ENCODE measurements at places on chromosomes 7 and 10.

- peak; percentile 36 for DNase-seq
Observed at GRCh38 chr7:107725138-107725740, 18.7 kb upstream of the CBLL1 start.

- no peak for DNase-seq
Observed at GRCh38 chr7:30681331-30681797, 892 bp downstream of the CRHR2 start.

DNA sequence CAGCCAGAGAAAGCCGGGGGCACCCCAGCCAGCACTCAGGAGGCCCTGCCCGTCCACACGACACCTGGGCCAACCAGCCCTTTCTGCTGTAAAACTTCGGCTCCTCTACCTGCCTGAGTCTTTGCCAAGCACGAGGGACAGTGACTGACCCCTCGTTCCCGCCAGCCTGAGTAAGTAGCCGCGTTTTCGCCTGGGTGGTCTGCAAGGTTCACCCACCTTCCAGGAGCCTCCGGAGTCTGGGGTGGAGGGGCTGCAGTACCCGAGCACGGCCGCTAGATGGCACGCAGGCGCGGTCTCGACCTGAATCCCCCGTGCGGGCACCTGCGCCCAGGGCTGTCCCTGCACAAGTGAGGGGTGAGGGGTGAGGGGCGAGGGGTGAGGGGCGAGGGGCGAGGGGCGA is 192.7 kb downstream of the PTPRN2 start:
- no peak for DNase-seq

GRCh38 chr7:46881507-46882127 is 700.3 kb downstream of the TNS3 start:
- DNase-seq: no peak

GRCh38 chr7:19284596-19285300 is 139.5 kb upstream of the FERD3L start:
- no peak for DNase-seq

- DNase-seq: no peak
Observed at GRCh38 chr10:109992485-109992884, 15.3 kb upstream of the ADD3 start.

DNA sequence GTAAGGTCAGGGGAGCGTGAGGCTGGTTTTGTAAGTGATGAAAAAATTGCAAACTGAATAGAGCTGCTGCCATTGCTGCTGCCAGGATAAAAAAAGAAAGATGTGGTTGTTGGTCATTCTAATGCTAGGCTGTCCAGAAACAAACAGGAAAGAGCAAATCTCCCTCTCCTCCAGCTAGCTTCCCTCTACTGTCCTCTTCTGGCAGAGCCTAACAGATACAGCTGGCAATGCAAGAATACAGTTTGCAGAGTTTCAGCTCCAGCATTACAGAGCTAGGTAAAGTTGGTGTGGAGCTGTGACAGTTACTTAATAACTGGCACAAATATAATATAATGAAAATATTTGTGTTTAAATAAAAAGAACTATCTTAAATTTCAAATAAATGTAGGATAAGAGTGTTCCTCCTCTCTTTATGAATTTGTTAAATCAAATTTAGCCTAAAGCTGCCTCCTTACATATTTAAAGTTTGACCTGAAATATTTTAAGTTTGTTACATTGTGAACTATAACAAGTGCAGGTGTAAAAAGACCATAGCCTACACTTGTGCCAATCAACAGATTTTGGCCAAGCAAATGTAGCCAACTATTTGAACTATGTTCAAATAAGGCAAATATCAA is 407.7 kb downstream of the SH2D4B start:
- no peak for DNase-seq

DNA sequence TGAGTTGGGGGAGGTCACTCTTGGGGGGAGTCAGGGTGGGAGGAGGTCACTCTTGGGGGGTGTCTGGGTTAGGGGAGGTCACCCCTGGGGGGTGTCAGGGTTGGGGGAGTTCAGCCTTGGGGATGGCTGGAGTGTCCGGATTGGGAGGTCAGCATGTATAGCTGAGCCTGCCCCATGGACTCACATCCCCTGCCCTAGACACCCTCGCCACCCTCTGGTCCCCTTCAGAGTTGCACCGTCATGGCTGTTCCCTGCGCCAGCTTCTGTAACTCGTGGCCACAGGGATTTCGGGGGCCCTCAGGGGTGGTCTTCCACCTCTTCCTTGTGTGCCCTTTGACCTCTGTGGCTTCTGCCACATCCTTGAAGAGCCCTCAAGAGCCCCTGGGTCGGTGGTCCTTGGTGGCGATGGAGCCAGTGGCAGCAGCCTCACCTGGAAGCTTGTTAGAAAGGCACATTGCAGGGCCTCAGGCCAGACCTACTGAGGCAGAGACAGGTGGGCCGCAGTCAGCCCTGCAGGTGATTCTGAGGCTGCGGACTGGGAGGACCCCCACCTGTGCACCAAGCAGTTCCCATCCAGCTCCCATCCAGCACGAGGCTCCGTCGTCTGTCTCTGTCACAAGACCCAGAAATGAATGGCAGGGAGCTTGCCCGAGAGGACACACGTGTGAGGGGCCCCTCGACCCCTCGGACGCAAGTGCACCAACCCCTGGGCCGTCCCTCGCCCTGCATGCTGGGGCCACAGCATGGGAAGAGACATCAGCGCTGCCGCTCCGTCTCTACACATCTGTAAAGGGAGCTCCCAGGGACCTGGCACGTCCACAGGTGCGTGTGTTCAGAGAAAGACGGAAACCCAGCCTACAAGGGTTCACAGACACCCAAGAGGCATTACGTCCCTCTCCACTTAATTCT is 44.7 kb upstream of the SUN1 start:
- DNase-seq: no peak

DNA sequence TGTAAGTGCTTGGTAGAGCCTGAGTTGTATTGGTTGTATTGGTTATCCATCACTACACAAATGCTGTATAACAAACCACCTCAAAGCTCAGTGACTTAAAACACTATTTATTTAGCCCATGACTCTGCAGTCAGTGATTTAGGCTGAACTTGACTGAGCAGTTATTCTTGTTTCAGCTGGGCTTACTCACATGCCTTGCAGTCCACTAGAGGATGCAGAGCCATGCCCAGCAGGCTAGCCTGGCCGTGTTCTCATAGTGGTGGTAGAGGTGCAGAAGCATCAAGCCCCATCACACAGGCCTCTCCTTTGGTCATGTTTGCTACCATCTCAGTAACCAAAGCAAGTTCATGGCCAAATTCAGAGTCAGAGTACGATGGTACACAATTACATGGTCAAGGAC is 43.9 kb downstream of the LUC7L2 start:
- DNase-seq: no peak

GRCh38 chr7:93747019-93747418 is 143.5 kb downstream of the TFPI2 start:
- no peak for DNase-seq

- DNase-seq: no peak
Observed at GRCh38 chr10:60573336-60573735, 183.7 kb upstream of the ANK3 start.

- no peak for DNase-seq
Observed at GRCh38 chr7:135853499-135853898, 104.9 kb upstream of the FAM180A start.

DNA sequence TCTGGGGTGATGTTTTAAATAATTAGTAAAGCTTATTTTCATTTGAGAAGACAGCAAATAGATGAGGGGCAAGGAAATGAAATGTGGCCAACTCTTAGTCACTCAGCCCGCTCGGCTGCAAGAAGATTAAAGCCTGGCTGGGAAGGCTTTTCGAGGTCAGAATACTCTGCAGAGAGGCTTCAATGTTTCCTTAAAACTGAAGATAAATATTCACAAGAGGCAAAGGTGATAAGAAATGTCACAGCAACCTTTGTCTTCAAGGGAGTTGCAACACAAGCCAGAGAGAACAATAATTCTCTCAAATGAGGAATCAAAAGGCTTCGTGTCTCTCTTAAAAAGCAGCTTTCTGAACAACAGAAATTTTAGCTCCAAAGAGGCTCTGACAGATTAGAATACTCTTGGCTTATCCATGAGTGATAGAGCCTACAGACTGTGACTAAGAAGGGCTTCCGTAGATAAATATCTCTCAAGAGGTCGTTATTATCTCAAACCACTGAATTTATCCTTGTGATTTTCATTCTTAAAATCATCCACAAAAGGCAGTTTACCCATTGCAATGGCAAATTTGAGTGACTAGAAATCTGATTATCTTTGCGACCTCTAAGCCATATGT is 92.5 kb downstream of the KLF6 start:
- DNase-seq: no peak

- no peak for DNase-seq
Observed at GRCh38 chr10:60186315-60187071, 203.2 kb downstream of the ANK3 start.

- no peak for DNase-seq
Observed at GRCh38 chr10:78830976-78831375, 237.8 kb upstream of the ZMIZ1 start.

DNA sequence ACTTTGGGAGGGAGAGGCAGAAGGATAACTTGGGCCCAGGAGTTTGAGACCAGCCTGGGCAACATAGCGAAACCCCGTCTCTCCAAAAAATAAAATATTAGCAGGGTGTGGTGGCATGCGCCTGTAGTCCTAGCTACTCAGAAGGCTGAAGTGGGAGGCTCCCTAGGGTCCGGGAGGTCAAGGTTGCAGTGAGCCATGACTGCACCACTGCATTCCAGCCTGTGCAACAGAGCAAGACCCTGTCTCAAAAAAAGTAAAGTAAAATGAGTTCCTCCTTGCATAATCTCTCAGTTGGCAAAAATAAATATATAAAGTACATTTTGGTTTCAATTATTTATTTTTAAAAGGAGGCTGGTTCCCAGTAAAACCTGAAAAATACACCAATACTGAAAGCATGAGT is 11.8 kb downstream of the NANOS1 start:
- no peak for DNase-seq

DNA sequence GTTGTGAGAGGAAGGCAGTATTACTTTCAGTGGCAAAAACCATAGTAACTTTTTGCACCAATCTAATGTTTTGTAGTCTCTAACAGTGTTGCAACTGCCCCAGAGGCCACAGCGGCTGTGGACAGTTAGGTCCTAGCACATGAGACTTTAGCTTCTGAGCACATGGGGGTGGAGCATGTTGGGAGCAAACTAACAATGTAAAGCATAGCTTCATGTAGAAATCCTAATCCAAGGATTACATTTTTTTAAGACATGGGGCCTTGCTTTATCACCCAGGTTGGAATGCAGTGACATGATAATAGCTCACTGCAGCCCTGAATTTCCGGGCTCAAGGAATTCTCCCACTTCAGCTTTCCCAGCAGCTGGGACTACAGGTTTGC is 49.0 kb downstream of the LAMB1 start:
- no peak for DNase-seq

DNA sequence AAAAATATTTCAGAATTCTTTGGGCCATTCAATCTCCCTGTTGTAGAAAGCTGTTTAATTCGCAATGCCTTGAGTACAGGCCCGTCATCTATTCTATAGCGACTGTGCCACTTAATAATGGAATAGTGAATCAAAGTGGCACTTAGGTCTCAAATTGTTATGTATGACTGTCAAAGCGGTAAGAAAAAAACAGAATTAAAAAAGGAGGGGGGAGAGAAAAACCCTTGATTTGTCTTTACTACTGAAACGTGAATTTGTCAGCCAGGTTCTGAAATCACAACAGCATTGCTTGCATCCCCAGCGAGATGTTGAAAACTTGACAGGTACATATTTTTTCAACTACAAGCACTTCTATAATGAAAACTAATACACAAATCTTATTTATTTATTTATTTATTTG is 320.9 kb downstream of the TFEC start:
- no peak for DNase-seq

GRCh38 chr7:134873253-134873652 is 93.8 kb downstream of the CALD1 start:
- no peak for DNase-seq

- no peak for DNase-seq
Observed at GRCh38 chr10:29840516-29841276, 205.9 kb upstream of the SVIL start.

DNA sequence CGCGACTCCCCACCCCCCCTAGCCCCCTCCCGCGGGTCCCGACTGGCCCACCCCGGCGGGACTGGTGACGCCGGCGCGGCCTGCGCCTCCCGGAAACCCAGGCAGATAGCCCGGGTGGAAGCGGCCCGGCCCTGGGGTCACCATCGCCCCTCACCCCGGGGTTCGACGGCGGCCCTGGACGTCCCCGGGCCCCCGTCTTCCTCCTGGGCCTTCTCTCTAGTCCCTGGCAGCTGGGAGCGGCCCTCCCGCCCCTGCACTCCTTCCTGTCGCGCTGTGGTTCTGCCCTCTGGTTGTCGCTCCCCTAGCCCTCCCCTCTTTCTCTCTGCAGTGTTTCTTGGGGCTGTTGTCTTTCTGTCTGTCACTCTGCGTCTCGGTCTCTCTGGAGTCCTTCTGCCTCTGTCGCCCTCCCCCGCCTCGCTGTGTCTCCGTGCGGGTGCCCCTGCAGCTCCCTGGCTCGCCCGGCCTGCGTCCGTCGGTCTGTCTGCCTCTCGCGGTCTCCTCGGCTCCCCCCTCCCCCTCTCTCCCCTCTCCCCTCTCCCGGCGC is 90.5 kb upstream of the PAX2 start:
- no peak for DNase-seq

GRCh38 chr7:16431646-16432424 is 10.5 kb upstream of the CRPPA start:
- DNase-seq: no peak

GRCh38 chr7:18859318-18859717 is 258.1 kb downstream of the TWIST1 start:
- no peak for DNase-seq

- DNase-seq: no peak
Observed at GRCh38 chr7:40288827-40289226, 154.0 kb downstream of the SUGCT start.

DNA sequence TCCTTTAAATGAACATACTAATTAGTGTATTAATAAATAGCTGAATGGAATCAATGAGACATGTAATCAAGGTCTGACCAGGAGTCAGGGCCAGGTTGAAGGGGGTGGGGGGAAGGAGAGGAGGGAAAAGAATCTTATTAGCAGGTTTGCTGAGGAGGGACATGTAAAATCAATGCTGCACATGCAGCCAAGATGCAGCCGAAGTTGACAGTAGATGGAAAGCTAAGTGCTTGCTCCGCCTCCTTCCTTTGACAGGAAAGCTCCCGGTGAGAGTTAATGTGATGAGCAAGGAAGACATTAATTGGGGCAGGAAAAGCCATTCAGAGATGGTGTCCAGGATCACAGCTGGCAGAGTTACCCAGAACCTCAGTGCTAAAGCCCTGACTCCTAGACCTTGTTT is 24.4 kb downstream of the PLXNA4 start:
- no peak for DNase-seq

GRCh38 chr7:130741331-130741995 is 7.5 kb upstream of the KLF14 start:
- DNase-seq: no peak

- no peak for DNase-seq
Observed at GRCh38 chr7:19116121-19117090, 1.0 kb downstream of the TWIST1 start.

All from smooth muscle cell of the brain vasculature (primary cell).